ENCODE measurements at places on chromosomes 6 and 20.

DNA sequence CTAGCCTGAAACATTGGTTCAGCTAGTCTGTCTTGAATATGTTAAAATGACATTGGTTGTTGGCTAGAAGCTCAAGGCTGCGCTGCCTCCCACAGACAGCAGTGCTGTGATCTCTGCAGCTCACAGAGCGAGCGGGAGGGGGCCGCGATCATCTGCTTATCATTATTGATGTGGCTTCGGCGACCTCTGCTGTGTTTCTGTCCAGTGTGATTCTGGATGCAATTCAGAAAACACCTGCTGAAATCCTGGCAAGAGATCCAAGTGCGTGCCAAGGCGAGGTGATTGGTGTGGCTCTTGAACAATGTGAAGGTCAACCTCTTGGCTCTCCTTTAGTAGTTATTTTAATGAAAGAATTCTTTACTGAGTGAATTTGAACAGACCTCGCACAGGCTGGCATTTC, 142.3 kb upstream of the SASH1 start:
- no peak for DNase-seq

DNA sequence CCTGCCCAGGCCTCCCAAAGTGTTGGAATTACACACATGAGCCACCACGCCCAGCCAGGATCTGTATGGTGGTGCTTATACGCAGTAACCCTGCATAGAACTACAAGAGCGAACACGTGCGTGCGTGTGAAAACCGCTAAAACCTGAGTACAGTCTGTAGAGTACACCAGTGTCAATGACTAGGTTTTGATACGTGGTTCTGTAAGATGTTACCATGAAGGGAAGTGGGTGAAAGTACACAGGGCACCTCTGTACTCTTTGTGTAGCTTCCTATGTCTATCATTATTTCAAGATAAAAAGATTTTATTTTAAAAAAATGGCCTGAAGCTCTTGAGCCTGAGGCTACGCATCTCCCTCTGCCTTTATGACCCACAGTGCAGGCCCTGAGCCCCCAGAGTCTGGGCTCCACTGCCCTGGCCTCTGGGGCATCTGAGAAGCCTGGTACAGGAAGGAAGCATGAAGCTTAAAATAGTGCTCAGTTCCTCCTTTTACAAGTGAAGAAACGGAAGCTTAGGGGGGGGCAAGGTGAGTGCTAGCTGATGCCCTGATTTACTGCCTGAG, 21.6 kb downstream of the LY86 start:
- DNase-seq, result no peak

DNA sequence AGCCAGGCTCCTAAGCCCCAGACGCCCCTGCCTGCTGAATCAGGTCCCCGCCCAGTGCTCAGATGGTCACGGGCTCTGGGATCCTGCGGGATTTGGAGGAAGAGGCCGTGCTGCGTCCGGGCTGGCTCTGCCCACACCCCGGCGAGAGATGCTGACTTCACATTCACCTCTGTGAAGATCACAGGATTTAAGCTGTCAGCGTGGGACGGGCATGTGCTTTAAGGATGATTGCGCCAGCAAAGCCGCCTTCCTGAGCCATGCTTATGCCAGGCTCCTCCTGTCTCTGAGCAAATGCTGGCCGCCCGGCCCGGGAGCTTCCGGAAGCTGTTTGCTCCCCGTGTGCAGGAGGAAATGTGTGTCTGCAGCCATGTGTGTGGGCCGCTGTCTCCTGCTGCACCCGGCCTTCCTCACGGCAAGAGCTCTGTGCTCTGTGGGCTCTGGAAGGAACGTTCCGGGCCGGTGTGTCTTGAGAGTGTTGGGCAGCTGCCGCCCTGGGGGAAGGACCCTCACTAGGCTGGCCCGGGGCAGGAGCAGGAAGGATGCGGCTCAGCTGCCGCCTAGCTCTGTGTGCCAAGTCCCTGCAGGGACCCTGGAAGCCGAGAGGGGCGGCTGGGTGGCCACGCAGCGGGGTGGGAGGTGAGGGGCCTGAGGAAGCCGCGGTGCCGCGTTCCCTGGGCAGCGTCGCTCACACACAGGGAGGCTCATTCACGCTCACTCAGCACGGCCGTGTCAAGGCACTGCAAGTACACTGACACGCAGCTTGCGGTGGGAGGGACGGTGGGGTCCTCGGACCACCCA, 19.0 kb upstream of the BHLHE23 start:
- DNase-seq, result no peak

- DNase-seq, result no peak
Measured at GRCh38 chr6:150683320-150683719, 83.6 kb downstream of the PLEKHG1 start.

- no peak for DNase-seq
Measured at GRCh38 chr6:30749554-30750378, 5.4 kb upstream of the IER3 start.

DNA sequence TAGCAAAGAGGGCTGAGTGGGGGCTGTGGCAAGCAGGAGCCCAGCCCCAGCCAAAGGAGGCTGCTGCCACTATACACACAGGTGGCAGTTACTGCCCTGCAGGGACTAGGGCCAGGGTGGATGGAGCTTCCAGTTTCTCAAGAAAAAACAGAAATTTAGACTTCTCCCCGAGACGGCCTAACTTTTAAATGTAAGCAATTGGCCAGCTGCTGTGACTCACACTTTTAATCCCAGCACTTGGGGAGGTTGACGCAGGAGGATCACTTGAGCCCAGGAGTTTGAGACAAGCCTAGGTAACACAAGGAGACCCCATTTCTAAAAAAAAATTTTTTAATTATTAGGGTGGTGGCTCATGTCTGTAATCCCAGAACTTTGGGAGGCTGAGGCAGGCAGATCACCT, 98.2 kb upstream of the NFATC2 start:
- no peak for DNase-seq

DNA sequence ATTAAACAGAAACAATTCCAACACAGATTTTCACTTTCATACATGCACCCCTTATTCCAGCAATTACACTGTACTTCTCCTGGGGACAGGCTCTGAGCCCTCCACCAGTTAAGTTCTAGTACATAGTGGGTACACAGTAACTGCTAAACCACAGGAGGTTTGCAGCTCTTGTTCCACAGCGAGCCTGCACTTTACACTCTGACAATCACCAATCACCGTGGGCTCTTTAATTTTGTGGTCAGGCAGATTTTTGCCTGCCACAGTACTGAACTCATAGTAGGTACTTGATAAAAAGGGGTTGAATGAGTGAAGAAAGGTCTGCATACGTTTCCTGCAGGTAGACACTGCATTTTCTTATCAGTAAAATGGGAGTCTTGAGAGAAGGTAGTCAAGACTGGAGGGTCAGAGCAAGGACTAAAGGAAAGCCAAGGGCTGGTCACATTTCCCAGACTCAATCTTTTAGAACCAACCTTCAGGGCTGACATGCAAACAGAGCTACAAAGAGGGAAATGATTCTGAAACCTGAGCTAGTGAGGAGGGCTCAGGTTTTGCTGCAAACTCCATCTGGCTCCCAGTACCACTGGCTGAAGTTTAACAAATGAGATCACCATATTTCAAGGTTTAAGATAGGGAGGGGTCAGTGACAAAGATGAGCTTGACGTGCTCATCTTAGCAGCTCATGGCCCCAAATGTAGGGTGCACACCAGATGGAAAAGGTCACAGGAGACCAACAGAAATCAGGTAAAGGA, 404.6 kb downstream of the BTBD9 start:
- DNase-seq, result no peak
